Hematopoietic multipotent progenitor cell (in vitro differentiated cells): ENCODE measurements at places on chromosomes 11 and 22. TPM values are rescaled to one million over a fixed set of nuclear protein-coding genes. Genes with fewer than 3 reads are reported as not detected.

The RAC2 gene
- total RNA-seq, result 399 TPM

DNA sequence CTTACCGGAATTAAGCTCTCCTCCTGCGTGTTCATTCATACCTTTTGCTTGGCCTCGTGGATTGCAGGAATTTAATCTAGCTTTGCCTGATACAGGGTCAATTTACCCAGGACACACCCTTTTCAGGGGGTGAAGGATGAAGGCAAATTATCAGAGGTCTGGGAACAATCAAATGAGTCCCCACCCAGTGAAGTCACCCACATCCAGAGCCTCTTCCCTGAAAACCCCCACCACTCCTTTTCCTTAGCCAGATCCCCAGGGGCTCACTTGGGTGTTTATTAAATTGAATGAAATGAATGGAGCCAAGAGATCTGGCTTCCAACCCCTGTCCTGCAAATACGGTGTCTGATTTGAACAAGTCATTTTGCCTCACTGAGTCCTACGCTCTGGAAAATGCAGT lies 31.0 kb upstream of the LIPT2 start:
- DNase-seq, result no peak

The OR51Q1 gene
- not detected for total RNA-seq

- no peak for DNase-seq
These were observed 36.3 kb downstream of the MMP7 start for GRCh38 chr11:102494216-102494615.

GRCh38 chr11:1870721-1871466 lies 18.0 kb downstream of the LSP1 start:
- no peak for DNase-seq

The SYNGR1 gene
- total RNA-seq, result 92.9 TPM

The TCN2 gene
- total RNA-seq, result 8.1 TPM

DNA sequence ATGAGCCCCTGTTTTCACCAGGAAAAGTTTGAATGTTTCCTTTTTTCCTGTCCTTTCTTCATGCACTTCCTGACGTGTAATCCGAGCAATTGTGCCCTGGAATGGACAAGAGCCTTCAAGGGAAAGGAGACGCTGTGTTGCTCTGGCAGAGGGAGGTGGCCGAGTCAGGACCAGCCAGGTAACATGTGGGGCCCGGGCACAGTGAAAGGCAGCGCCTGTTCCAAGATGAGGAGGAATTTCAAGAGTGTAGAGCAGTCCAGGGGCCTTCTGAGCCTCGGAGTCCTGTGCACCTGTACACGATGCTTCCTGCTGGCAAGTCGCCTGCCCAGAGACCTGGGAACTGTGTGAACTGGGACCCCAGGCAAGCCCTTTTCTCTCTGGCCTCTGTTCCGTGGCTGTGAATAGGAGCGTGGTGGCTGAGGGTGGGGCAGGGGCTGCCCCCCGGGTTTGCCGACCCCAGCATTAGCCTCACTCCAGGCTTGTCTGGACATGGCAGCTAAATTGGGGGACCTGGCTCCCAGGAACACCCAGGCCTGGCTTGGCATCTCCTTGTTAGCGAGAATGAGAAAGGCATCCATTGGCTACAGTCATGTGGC lies 92.0 kb downstream of the MYEOV start:
- DNase-seq, result no peak

GRCh38 chr11:72605973-72606747 lies 68.1 kb downstream of the PDE2A start:
- no peak for DNase-seq

The TRIOBP gene
- 59.2 TPM for total RNA-seq

- no peak for DNase-seq
These were observed 1.1 kb upstream of the CEND1 start for GRCh38 chr11:790721-791564.

The MMP12 gene
- total RNA-seq, result not detected

- DNase-seq, result peak; percentile 61
These were observed 123.3 kb upstream of the CRYBB3 start for GRCh38 chr22:25076336-25076735.

The P2RY2 gene
- total RNA-seq, result 2.2 TPM

- DNase-seq, result no peak
These were observed 54.0 kb downstream of the PRR5L start for GRCh38 chr11:36350137-36350513.

DNA sequence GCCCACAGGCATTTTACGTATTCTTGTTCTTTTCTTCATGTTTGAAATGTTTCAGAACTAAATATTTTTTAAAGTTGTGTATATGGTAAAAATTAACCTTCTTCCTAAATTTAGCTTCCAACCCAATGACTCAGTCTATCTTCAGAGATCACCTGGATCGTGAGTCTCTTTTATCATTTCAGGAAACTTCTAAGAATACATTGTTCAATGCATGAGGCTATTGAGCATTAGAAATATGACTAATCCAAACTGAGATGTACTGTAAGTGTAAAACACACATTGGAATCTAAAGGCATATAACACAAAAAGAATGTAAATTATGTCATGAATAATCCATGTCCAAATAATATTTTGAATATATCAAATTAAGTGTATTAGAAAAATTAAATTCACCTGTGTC lies 265.2 kb downstream of the LUZP2 start:
- DNase-seq, result no peak

The MS4A12 gene
- total RNA-seq, result not detected

The CBX7 gene
- total RNA-seq, result 10.0 TPM

The VWCE gene
- total RNA-seq, result 4.0 TPM

GRCh38 chr22:40631925-40632324 lies 4.6 kb downstream of the MRTFA start:
- no peak for DNase-seq

DNA sequence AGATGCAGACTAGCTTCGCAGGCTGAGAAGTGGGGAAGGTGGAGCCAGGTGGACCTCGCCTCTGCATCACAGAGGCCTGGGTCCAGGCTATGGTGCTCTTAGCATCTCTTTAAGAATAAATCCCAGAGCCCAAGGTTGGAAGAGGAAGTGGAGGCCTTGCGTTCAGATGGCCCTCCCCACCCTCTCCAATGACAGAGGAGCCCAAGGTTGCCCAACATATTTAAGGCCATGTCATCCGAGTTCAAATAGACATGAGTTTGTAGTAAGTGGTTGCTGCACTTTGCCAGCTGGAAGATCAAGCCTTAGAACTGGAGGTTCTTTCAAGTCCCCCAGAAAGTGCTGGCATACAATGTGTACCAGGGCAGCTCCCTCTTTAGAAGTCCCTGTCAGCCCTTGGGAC lies 47.1 kb upstream of the HORMAD2 start:
- no peak for DNase-seq

- no peak for DNase-seq
These were observed 2.4 kb downstream of the FADS2 start for GRCh38 chr11:61830237-61831105.

GRCh38 chr11:121358760-121359159 lies 66.2 kb downstream of the SC5D start:
- DNase-seq, result no peak

DNA sequence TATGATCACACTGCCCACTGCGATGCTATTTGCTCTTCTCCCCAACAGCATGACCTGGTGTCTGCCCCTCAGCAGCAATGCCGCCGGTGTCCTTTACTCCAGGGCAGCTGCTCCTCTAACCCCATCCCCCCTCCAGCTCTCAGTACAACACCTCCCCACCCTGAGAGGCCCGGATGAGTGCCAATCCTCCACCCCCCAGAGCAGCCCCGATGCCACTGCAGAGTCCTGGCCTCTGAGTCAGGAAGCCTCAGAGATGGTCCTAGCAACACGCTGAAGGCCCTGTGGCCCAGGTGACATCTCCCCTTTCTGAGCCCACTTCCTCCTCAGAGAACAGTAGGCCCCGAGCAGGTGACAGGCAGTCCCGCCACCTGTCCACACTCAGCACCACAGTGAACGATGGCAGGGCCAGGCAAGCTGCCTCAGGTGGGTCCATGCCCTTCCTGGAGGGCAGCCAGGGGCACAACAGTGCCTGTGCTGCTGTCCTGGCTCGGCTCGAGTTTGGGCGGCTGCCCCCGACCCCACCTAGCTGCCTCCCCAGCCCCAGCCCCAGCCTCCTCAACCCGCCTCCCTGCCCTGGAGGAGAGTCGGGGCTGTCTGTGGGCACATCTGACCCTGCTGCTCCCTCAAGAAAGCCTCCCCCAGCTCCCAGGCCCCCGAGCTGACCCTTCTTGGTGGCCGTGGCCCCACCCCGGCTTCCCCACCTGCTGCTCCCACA lies 3.9 kb upstream of the NDUFS8 start:
- DNase-seq, result no peak

GRCh38 chr11:66259956-66260355 lies 8.5 kb upstream of the RAB1B start:
- DNase-seq, result no peak

- no peak for DNase-seq
These were observed 96.6 kb downstream of the FDX1 start for GRCh38 chr11:110526323-110526722.

DNA sequence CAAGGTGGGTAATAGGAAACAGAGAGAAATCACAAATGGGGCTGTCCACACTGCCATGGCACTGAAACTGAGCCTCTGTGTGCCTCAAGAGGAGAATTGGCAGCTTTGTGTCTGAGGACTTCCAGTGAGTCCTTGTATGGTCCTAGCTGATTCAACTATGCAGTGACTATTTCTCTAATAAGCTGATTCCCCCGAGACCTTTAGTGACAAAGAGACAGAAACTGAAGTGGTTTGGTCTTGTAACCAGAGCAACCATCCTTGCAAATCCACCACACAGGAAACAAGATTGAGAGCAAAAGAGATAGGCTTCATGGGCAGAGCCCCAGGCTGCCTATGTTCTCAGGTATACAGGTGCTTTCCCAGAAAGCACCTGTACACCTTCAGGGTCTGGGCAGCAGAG lies 1038.5 kb downstream of the NTM start:
- DNase-seq, result no peak

The APOL3 gene
- 69.5 TPM for total RNA-seq

The OTOG gene
- total RNA-seq, result not detected
